Astrocyte of the hippocampus (primary cell): ENCODE measurements at places on chromosomes 4 and X.
A peak's percentile ranks its signal among the peaks of the same experiment; 100 is the strongest.

DNA sequence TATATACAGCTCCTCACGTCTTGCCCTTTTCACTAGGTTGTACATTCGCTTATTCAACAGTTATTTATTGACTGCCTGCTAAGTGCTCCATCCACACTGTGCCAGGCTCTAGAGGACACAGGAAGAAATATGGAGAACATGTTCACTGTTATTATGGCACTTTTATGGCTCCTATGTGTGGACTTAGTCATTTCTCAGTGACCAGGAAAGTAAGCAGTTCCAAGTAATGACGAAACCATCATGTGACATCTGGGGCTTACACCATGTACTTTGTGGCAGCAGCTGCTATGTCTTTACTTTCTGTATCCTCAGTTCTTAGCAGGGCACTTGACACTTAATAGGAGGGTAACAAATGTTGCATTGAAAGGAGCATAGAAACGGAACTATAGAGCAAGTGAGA is 278.0 kb downstream of the ANK2 start:
- DNase-seq: no peak

GRCh38 chr4:143736861-143737260 is 36.4 kb upstream of the FREM3 start:
- DNase-seq: no peak

- peak; percentile 27 for DNase-seq
Observed at GRCh38 chrX:45762699-45763647, 562.3 kb upstream of the DIPK2B start.

DNA sequence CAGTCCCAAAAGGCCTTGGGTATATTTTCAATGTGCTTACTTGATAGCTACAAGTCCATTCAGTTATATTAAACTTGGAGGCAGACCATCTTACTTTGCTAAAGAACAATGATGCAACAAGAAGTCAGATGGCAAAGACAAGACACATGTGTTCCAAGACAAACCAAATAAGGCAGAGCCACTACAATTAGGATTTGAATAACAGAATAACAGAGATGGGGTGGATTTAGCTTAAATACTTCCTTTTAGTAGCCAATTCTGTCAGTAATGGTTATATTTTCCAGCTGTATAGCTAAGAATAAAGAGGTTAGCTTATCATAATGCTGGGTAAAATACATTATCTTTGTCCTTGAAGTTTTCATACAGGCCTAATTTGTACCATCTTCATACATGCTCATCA is 37.7 kb upstream of the FRAS1 start:
- DNase-seq: no peak
